ENCODE measurements at places on chromosomes 5 and 9. TPM values are rescaled to one million over a fixed set of nuclear protein-coding genes. Genes with fewer than 3 reads are reported as not detected.

The FLT4 gene
- 1.9 TPM for total RNA-seq

The MOB3B gene
- 3.8 TPM for total RNA-seq

The CCIN gene
- not detected for total RNA-seq

The TARS1 gene
- 96.9 TPM for total RNA-seq

The ABLIM3 gene
- total RNA-seq = 91.3 TPM

The SCGB3A2 gene
- total RNA-seq = not detected

The SLCO4C1 gene
- total RNA-seq = 0.16 TPM

The FAM78A gene
- total RNA-seq = 0.24 TPM

The TRAF1 gene
- total RNA-seq = 0.64 TPM

The SLC4A9 gene
- not detected for total RNA-seq

The ADAMTS12 gene
- total RNA-seq = 82.2 TPM

The SPINK4 gene
- total RNA-seq = not detected

The SVEP1 gene
- 14.1 TPM for total RNA-seq

The SLCO6A1 gene
- total RNA-seq = not detected

The CTXN3 gene
- not detected for total RNA-seq

The PAEP gene
- not detected for total RNA-seq

The RNF208 gene
- 0.13 TPM for total RNA-seq

The CCDC171 gene
- total RNA-seq = 1.0 TPM

The SLC1A3 gene
- total RNA-seq = 4.0 TPM

The WDR31 gene
- 0.91 TPM for total RNA-seq

The DYNC2I2 gene
- 33.4 TPM for total RNA-seq

The STRBP gene
- total RNA-seq = 2.2 TPM

The TAS2R1 gene
- not detected for total RNA-seq

The TRIM14 gene
- 4.2 TPM for total RNA-seq

The EQTN gene
- not detected for total RNA-seq

The OR13C3 gene
- total RNA-seq = not detected

The GPR150 gene
- total RNA-seq = 1.0 TPM

The MGAT1 gene
- 128 TPM for total RNA-seq

The FEM1C gene
- 11.2 TPM for total RNA-seq

The PIP5KL1 gene
- total RNA-seq = 3.7 TPM

The RMI1 gene
- 10.2 TPM for total RNA-seq

The NUTM2G gene
- not detected for total RNA-seq

The PROB1 gene
- 5.6 TPM for total RNA-seq

The SH3GL2 gene
- not detected for total RNA-seq

The IFNB1 gene
- total RNA-seq = not detected

The RXRA gene
- 17.6 TPM for total RNA-seq

The PCDHGB3 gene
- total RNA-seq = 6.1 TPM

The IFNA13 gene
- not detected for total RNA-seq

The IL31RA gene
- total RNA-seq = 6.1 TPM

The IER5L gene
- total RNA-seq = 54.2 TPM

The RASGEF1C gene
- total RNA-seq = not detected

The XPA gene
- 7.2 TPM for total RNA-seq

The SLC34A1 gene
- total RNA-seq = not detected

The CNTFR gene
- total RNA-seq = 1.1 TPM

The NMUR2 gene
- total RNA-seq = 0.24 TPM

The KIAA0825 gene
- 2.2 TPM for total RNA-seq

The ANKRD55 gene
- 0.40 TPM for total RNA-seq

The FGF1 gene
- total RNA-seq = not detected

The DMRTA1 gene
- total RNA-seq = 0.26 TPM

The AQP7 gene
- total RNA-seq = not detected

The FAM163B gene
- total RNA-seq = 2.2 TPM

The AJM1 gene
- 0.88 TPM for total RNA-seq

Measured in epithelial cell of alveolus of lung (primary cell).